ENCODE measurements at places on chromosomes 2 and 18.

DNA sequence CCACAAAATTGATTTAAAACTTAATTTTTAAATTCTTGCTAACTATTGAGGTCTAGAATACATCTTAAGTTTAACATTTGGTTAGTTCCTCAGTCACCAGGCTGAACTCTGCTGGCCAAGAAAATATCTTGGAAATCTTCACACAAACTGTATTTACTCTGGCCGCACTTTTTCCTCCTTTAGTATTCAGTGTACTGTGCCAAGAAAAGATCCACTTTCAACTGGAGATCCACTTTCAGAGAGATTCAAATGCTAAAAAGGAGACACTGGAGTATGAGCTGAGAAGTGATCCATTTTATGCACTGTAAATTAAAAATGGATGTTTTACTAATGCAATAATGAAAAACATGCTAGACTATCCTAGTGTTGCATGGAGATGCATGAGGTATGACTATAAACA lies 98.1 kb downstream of the ANTXR1 start:
- DNase-seq: no peak

- DNase-seq: no peak
These were observed 31.3 kb downstream of the SP140L start for GRCh38 chr2:230358305-230358704.

GRCh38 chr2:187847245-187848208 lies 293.3 kb upstream of the TFPI start:
- DNase-seq: no peak

DNA sequence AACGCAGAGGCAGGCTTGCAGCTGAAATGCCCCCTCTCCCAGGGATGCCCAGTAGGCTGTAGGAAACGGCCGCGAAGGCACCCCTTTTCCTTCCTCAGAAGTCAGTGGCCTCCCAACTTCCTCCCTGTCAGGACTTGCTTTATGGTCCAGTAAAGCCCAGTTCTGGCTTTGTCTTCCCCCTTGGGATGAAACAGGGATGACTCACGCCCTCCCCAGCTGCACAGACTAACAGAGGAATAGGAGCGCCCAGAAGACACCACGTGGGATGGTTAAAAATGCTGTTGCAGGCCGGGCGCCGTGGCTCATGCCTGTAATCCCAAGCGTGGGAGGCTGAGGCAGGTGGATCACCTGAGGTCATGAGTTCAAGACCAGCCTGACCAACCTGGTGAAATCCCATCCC lies 6.9 kb downstream of the CREG2 start:
- no peak for DNase-seq

GRCh38 chr2:147679191-147679954 lies 165.5 kb upstream of the ACVR2A start:
- no peak for DNase-seq

DNA sequence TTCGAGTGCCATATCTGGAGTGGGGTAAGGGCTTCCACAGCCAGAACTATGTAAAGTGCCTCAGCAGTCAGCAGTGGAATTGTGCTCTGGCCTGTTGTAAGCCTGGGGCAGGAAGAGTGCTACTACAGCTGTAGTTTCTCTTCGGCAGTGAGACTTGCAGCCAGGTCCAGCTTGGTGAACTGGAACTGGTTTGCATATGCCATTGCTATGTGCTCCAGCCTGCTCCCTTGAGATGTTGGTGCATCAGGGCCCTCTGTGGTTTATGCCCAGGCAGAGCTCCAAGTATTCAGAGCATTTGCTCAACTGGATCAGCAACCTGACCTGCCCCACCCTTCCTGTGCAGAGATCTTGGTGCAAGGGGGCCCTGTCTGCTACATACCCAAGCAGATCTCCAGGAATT lies 47.8 kb downstream of the ZNF804A start:
- no peak for DNase-seq

DNA sequence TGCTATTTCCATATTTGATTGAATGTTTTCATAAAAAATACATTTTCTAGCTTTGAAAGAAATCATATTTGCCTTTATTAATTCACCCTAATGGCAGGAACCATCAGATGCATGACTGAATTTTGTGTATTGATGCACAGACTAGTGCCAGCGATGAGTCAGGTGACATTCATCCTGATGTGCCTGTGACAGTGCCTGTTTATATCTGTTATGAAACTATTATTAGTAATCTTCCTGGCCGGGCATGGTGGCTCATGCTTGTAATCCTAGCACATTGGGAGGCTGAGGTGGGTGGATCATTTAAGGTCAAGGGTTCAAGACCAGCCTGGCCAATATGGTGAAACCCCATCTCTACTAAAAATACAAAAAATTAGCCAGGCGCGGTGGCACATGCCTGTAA lies 170.0 kb downstream of the TSN start:
- no peak for DNase-seq

DNA sequence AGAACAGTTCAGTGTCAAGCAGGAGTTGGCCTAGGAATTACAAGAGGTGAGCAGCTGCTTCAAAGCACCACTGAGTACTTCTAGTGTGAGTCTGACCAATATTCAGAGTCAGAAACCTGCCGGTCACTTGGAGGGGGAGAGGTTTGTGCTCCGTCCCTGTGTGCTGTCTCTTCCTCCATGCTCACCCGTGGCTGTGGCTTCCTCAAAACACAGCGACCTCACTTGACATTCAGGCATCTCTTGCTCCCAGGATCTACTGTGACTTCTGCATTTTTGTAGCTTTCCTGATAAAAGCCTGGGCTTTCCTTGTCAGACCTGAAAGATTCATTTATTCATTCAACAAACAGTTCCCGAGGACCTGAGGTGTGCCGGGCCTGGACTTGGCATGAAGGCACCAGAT lies 32.9 kb downstream of the TPRKB start:
- DNase-seq: no peak

- no peak for DNase-seq
These were observed 37.9 kb downstream of the BUB1 start for GRCh38 chr2:110639972-110640371.

DNA sequence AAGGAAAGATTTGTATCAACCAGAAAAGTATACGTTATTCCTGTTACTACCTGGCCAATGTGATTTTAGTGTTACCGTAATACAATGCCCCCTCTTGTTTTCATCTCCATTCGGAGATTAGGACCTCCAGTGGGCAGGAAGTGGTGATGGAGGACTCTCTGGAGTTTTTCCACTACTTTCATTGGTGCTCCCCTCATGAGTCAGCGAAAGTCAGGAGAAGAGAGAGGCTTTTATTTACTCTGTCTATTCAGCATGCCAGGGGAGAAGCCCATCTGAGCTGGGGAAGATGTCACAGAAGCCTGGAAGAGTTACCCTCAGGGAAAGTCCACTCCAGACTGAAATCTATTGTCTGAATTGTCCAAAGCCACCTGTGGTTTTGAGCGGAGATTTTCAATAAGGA lies 88.2 kb upstream of the THUMPD2 start:
- no peak for DNase-seq

DNA sequence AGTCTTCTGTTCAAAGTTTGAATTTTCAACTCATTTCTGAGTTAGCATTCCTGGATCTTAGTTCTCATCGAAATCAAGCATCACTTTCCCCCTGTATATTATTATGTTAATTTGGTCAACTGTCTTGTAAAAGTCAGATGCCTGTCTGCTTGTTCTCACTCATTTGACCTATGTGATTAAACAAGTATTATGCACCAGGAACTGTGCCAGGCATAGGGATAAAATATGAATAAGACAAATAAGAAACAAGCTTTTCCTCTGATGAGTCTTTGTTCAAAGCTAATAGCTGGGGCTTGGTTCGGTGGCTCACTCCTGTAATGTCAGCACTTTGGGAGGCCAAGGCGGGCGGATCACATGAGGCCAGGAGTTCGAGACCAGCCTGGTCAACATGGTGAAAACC lies 19.7 kb upstream of the EMILIN2 start:
- DNase-seq: no peak

Data from CD4-positive, alpha-beta T cell treated with Interleukin-2 at 100 ng/mL for 4 hours (primary cell).